ENCODE measurements at places on chromosomes 13 and 19. TPM values are rescaled to one million over a fixed set of nuclear protein-coding genes. Genes with fewer than 3 reads are reported as not detected.

- DNase-seq, result no peak
These were observed 478.4 kb downstream of the PCDH9 start for GRCh38 chr13:66751691-66752090.

GRCh38 chr13:50200988-50201387 is 185.7 kb downstream of the KCNRG start:
- DNase-seq, result no peak

- DNase-seq, result no peak
These were observed 990 bp downstream of the MYO9B start for GRCh38 chr19:17076543-17076991.

GARRE1 gene
- 2.7 TPM for polyA plus RNA-seq

MCEMP1 gene
- polyA plus RNA-seq, result not detected

SLITRK5 gene
- 0.07 TPM for polyA plus RNA-seq

DNA sequence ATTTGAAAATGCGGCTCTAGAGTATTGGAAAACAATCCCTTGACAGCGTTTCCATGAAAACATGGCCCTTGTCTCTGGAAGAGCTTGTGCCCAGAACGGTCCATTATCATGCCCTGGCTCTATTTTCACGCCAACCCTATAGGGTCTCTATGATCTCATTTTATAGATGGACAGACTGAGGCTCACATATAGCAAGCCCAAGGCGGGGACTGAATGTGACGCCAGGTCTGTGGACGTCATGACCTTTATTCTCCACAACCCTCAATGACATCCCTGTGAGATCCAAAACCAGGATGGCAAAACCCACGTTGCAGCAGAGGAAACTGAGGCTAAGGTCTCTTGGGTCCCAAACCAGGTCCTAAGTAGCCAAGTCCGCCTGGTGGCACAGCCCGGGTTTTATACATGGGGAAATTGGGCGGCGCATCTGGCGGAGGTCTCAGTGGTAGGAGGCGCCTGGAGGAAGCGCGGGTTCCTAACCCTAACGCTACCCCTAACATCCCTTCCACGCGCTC is 425 bp upstream of the COLGALT1 start:
- no peak for DNase-seq

GRCh38 chr13:69565334-69565733 is 542.3 kb upstream of the ATXN8OS start:
- DNase-seq, result no peak

DNA sequence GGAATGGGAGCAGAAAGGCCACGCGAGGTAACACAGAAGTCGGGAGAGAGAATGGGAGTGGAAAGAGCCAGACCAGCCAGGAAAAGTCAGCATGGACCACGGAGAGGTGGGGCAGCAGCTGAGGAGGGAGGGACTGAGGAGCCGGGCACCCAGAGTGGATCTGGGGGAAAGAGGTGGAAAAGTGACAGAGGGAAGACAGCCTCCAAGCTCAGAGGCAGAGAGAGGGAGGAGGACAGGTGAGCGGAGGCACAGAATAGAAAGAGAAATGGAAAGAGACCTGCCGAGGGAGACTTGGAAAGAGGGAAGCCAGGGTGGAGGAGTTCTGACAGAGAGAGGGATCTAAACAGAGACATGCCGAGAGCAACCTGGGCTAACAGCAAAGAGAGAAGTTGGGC is 1.6 kb downstream of the GRIK5 start:
- DNase-seq, result no peak

DNA sequence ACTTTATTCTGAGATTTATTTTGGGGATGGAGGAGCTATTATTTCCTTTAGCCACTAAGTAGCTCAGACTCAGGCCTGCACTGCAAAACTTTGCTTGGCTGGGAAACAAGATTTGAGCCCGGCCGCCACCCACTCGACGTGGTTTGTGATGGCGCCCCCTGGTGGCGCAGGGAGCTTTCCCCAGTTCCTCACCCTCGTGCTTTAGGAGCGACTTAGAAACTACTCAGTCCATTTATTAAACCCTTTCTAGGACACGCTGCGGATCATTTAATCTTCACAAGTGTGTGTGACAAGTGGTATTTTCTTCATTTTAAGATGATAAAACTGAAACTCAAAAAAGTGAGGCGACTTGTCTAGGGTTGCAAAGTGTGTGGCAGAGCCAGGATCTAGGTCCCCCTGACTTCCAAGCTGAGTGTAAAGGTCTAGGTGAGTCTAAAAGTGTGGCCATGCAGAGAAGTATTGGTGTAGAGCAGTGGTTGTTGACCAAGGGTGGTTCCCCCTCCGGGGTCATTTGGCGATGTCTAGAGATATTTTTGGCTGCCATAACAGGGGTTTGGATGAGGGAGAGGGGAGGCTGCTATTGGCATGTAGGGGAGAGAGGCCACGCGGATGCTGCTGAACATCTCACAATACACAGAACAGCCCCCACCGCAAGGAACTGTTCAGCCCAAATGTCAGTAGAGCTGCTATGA is 2.2 kb downstream of the CXCL17 start:
- peak; percentile 63 for DNase-seq

GRCh38 chr13:97223037-97223710 is 1.0 kb downstream of the MBNL2 start:
- peak; percentile 3 for DNase-seq

ZNF93 gene
- 5.3 TPM for polyA plus RNA-seq

DNA sequence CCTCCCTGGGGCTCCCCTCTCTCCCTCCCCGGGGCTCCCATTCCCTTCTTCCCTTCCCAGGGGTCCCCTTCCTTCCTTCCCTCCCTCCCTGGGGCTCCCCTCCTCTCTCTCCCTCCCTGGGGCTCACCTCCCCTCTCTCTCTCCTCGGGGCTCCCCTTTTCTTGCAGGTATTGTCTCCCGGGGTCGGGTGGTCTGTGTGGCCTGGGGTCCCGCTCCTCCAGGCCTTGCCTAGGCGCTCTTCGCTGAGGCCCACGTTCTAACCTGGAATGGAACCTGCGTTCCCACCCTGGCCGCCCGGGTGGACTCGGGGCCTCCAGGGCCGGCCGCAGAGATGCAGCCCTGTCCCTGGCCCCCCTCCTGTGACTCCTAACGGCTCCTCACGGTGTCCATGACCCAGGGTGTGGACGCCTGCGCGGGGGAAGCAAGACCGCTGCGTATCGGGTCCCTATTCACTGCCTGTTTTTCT is 940 bp upstream of the DCUN1D2 start:
- no peak for DNase-seq

GRCh38 chr19:12800466-12800770 is 1.2 kb downstream of the PRDX2 start:
- no peak for DNase-seq

DNA sequence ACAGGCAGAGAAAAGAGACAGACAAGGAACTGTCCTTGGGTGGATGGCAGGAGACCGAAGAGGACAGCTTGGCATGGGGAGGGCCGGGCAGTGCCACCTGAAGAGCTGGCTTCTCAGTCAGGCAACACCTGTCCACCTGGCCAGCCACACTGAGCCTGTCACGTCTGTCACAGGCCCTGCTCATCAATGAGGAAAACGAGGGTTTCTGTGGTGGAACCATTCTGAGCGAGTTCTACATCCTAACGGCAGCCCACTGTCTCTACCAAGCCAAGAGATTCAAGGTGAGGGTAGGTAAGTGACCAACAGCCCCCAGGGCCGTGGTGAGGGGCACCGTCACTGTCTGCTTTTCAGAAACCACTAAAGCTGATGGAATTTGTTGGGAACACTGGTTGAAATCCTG is 11.2 kb upstream of the PROZ start:
- no peak for DNase-seq

- no peak for DNase-seq
These were observed 467.2 kb downstream of the ITGBL1 start for GRCh38 chr13:101919541-101920181.

- peak; percentile 8 for DNase-seq
These were observed 931 bp downstream of the USP12 start for GRCh38 chr13:27170516-27171243.

KPTN gene
- 5.0 TPM for polyA plus RNA-seq

CEACAM19 gene
- not detected for polyA plus RNA-seq
